Epithelial cell of alveolus of lung (primary cell): ENCODE measurements at places on chromosomes 6 and 20. TPM values are rescaled to one million over a fixed set of nuclear protein-coding genes. Genes with fewer than 3 reads are reported as not detected.

ASXL1 gene
- total RNA-seq: 18.7 and 40.4 TPM in 2 replicates

BNIP5 gene
- total RNA-seq: not detected in 2 replicates

TMEM244 gene
- not detected in 2 replicates for total RNA-seq

SLC44A4 gene
- total RNA-seq: 1.0 TPM in 1 of 2 replicates, not detected in the other

RPS6KA2 gene
- total RNA-seq: 49.8 and 68.3 TPM in 2 replicates

BPIFB1 gene
- not detected in 2 replicates for total RNA-seq

LY6G6F gene
- not detected in 2 replicates for total RNA-seq

VSX1 gene
- total RNA-seq: not detected in 2 replicates

PSORS1C2 gene
- total RNA-seq: not detected in 2 replicates

ECT2L gene
- not detected in 2 replicates for total RNA-seq

SLCO4A1 gene
- not detected in 2 replicates for total RNA-seq

SPTLC3 gene
- total RNA-seq: 2.1 and 2.4 TPM in 2 replicates

ELOVL2 gene
- total RNA-seq: 0.16 and 2.1 TPM in 2 replicates

NRSN1 gene
- total RNA-seq: not detected in 2 replicates

FAM83C gene
- not detected in 2 replicates for total RNA-seq

ADAM33 gene
- total RNA-seq: 1.7 and 14.5 TPM in 2 replicates

GJA10 gene
- 0.13 TPM in 1 of 2 replicates, not detected in the other for total RNA-seq

CCN5 gene
- total RNA-seq: 5.0 TPM in 1 of 2 replicates, not detected in the other

TUBE1 gene
- 16.3 and 21.0 TPM in 2 replicates for total RNA-seq
